T follicular helper cell (primary cell): ENCODE measurements at places on chromosomes 1 and 21.
A peak's percentile ranks its signal among the peaks of the same experiment; 100 is the strongest.

GRCh38 chr1:168297019-168297730, 16.5 kb downstream of the TBX19 start:
- DNase-seq, result no peak

DNA sequence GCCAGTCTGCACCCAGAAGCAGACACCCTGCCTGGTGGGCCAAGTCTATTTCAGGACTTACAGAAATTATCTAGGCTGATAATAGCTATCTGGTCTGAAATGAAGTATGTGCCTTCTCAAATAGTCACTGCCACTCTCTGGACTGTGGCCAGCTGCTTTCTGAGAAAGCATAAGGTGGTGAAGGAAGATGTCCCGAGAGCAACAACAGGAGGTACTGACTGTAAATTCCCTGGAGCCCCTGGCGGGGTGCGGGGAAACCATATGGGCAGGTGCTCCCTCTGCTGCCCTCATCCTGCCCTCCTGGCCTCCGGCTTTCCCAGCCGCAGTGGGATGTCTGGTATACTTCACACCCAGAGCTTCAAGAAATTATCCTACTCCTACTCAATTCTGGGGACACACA, 86.8 kb downstream of the TGFBR3 start:
- DNase-seq, result no peak

DNA sequence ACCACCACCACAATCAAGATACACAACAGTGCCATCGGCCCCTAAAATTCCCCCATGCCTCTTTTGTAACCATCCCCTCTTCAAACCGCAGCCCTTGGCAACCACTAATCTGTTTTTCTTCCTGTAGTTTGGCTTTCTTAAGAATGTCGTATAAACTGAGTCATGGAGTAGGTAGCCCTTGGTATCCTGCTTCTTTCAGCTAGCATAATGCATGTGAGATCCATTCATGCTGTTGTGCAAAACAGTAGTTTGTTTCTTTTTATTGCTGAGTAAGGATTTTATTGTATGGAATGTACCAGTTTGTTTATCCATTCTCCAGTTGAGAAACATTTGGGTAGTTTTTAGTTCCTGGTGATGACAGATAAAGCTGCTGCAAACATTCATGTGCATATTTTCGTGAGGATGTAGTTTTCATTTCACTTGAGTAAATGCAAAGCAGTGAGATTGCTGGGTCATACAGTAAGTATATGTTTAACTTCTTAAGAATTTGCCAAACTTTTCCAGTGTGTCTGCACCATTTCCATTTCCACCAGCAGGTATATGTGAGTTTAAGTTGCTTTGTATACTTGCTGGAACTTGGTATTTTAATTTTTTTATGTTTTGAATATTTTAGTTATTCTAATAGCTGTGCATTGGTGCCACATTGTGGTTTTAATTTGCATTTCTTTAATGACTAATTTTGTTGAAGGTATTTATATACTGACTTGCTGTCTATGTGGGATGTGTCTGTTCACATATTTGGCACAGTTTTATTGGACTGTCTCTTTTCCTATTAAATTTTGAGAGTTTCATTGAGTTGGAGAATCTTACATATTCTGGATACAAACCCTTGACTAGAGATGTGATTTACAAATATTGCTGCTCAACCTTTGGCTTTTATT, 148.4 kb upstream of the MAP1LC3C start:
- no peak for DNase-seq

GRCh38 chr1:21249940-21250493, 40.2 kb downstream of the ECE1 start:
- no peak for DNase-seq

- no peak for DNase-seq
Measured at GRCh38 chr1:94130851-94131595, 10.1 kb upstream of the ABCA4 start.

DNA sequence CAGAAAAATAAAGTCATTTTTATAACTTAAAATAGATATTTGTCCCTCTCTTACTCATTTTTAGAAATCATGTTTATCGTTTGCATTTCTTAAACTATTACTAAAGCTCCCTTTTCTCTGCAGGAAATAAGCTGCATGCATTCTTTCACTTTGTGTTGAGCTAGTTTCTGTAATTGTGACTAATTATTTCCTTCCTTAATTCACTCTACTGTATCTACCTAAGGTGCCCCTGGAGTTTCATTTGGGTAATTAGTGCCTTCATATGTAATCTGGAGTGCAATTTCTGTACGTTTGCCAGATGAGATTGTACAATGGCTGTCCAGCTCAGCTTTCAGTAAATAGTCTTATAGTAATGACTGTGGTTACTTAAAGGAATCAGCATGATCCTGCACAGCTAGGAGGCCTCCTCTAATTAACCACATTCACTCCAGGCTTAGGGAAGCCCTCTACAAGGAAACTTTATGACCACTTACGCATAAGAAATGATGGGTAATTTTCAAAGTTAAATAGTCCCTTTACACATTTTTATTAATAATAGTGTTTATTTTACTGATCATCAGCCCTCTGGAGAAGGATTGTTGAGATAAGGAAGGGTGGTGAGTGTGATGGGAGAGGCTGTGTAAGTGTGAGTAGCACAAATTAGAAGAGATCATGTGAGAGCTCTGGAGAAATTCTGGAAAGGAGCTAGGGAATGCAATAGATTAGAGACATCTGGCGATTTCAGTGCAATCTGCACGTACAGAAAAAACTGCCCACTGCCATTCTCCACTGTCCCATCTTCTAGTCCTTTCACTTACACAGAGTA, 86.8 kb downstream of the LRRC8C start:
- DNase-seq, result no peak

DNA sequence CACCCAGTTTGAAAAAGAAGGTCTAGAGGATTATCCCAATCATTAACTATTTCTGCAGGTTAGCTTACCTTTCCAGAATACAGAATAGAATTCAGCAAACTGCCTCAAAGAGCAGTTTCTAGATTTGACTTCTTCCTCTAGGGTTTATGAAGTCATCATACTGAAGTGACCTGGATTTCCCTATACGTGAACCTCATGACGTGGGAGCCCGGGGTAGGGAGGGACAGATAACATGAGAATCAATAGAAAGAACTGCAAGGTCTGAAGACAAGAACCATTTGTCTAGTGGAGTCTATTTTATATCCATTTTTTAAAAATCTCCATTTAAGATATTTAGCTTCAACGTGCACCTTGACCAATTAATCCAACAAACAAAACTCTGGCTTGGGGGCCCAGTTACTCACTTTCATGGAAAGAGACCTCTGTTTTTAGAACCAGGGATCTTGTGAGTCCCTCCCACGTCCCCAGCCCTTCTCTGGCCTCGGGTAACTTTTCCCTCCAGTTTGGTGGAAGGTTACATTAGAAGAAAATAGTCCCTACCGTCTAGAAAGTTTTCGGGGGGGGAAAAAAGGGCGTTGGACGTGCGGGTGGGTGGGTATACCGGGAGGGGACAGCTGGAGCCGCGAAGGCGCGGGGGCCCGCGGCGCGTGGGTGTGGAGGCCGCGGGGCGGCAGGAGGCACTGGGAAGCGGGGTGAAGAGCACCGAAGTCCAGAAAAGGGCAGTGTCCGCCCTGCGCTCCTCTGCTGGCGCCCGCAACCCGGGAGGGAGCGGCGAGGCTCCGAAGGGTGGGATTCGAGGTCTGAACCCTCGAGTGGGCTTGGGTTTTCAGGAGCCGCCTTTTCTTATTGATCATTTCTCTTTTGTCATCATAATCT, 13.8 kb upstream of the POGZ start:
- no peak for DNase-seq

- DNase-seq, result no peak
Measured at GRCh38 chr21:30714456-30714855, 4.1 kb downstream of the KRTAP21-3 start.

GRCh38 chr1:98205291-98206017, 284.6 kb upstream of the DPYD start:
- no peak for DNase-seq

DNA sequence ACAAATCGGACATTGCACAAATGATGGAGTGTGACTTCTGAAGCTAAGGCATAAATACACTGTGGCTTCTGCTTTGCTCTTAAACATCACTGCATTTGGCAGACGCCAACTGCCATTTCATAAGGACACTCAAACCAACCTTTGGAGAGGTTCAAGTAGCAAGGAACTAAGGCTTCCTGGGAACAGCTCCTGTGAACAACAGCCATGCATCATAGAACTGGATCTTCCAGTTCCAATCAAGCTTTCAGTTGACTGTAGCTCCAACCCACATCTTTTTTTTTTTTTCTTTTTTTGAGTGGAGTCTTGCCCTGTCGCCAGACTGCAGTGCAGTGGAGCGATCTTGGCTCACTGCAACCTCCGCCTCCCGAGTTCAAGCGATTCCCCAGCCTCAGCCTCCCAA, 10.7 kb upstream of the HUNK start:
- DNase-seq, result no peak

GRCh38 chr1:63812071-63812700, 38.4 kb downstream of the ROR1 start:
- no peak for DNase-seq

- no peak for DNase-seq
Measured at GRCh38 chr1:921011-921837, 2.5 kb upstream of the SAMD11 start.

DNA sequence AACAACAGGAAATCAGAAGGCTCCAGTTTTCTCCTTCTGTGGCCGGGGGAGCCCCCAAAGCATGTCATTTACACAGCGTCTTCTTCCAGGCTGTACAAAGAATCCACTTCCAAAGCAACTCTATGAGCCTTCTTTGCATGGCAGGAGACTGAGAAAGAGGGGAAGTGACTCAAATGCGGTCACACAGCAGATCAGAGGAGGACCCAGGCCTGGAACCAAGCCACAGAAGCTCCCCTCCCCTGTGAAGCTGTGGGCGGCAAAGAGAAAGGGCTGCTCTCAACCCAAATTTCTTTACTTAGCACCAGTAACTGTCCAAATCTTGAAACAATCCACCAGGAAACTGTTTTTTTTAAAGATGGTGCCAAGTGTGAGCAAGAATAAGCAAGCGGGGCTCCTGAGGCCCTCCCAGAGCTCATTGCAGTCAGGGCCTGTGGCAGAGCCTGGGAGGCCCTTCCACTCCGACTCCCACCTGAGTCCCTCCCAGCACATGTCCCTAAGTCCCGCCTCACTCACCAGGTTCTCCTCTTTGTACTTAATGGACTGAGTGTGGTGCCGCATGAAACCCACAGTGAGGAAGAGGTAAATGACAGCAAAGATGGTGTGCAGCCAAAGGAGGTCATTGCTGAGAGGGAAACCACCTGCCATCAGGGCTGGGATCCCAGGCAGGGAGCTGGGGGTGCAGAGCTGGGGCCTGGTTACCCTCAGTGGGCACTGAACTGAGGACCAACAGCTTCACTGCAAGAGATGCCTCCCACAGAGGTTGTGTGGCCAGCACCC, 15.9 kb downstream of the TMEM63A start:
- peak; percentile 49 for DNase-seq

- DNase-seq, result no peak
Measured at GRCh38 chr1:157992031-157992832, 1.2 kb upstream of the KIRREL1 start.

DNA sequence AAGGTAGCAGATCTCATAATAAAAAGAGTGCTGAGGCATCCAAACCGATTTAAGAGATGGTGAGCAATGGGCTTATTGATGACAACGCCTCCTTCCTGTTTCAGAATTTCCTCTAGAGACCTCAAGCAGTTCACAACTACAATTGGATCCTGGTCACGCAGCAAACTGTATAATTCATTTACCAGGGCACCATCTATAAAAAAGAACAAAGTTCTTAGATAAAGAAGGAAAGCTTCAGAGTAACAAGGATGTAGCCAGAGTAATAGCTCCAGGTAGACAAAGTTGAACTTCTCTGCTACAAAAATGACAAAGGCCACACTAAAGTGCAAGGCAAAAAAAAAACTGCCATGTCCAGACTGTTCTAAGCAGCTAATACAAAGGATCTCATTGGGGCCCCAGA, 3.4 kb downstream of the AP4B1 start:
- DNase-seq, result no peak

- DNase-seq, result no peak
Measured at GRCh38 chr21:16194095-16194787, 464.5 kb downstream of the USP25 start.

DNA sequence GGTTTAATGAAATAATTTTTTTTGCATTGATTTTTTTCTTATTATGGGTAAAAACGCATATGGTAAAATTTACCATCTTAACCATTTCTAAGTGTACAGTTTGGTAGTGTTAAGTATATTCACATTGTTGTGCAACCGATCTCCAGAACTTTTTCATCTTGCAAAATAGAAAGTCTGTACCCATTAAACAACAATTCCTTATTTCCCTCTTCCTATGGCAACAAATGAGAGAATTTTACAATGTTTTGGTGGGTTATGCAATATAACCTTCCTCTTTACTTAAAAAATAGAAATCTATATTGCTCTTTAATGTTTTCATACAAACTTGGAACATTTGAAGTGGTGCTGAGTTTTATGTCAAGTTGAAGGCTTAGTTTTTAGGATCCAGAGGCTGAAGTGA, 26.6 kb downstream of the MAP3K7CL start:
- no peak for DNase-seq

- no peak for DNase-seq
Measured at GRCh38 chr1:9079988-9080704, 10.7 kb upstream of the SLC2A5 start.

- no peak for DNase-seq
Measured at GRCh38 chr1:14313731-14314431, 284.6 kb upstream of the KAZN start.

- no peak for DNase-seq
Measured at GRCh38 chr1:157155658-157156057, 17.5 kb upstream of the ETV3 start.

GRCh38 chr1:1547476-1547875, 7.1 kb upstream of the TMEM240 start:
- no peak for DNase-seq

- no peak for DNase-seq
Measured at GRCh38 chr1:107140703-107141490, at the start of gene NTNG1. NTNG1 (plus strand) TSS chr1:107141039.

DNA sequence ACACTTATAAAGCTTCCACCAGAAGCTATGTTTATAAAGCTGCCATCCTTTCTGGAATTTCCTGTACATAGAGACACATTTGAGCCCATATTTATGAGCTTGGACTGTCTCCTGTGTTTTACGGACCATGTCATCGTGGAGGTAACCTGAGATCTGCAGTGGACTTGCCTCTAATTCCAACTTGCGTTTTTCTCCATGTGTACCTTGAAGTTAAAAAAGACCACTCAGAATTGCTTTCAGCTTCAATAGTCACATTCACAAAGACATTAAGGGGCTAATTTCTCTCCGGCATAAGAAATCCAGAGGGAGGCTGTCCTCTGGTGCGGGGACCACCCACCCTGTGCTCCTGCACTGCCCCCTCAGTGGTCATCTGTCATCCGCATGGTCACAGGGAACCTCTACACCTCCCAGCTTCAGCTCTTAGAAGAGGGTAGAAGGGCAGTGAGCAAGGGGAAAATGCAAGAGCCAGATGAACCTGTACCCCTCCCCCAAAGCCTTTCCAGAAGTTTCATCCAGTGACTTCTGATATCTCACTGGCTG, 521.4 kb upstream of the CAMK1G start:
- DNase-seq, result no peak

- DNase-seq, result no peak
Measured at GRCh38 chr1:55898181-55898580, 681.2 kb downstream of the PLPP3 start.
